Cerebellar nuclear complex (tissue), 1 donor: ENCODE measurements at places on chromosomes 6 and 20.
A peak's percentile ranks its signal among the peaks of the same experiment; 100 is the strongest.

DNA sequence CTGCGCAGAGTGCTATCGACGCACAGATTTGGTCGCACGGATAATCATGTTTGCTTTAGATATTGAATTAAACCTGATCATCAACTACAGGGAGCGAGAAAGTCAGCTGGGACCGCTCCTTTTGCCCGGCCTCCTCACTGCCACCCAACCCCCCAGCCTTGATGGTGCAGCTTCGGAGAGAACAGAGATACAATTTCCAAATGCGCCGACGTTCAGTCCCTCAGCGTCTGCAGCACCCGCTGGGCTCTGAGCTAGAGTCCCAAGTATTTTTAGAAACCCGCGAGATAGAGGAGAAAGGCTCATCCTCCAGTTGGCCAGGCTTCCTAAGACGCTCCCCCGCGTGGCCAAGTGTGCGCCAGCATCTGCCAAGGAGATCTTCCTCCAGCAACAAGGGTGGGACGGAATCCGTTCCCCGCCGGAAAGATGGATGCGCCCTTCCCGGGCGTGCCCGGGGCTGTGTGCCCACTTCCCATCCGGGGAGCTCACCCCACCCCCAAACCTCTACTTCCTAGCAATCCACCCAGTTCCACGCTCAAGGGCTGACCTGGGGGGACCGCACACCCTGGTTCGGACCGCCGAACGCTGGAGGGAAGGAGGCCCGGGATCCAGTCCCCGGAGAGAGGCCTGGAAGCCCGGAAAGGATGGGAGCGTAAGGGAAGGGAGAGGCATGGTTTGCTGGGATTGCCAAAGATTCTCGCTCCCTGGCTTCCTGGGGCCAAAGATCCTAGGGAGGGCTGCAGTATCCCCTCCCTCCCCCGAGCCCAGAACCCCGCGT is 4.1 kb downstream of the NKX2-2 start:
- DNase-seq = no peak

GRCh38 chr6:13472099-13472498 is 15.3 kb downstream of the GFOD1 start:
- no peak for DNase-seq

GRCh38 chr6:44022296-44022661 is 105.0 kb downstream of the MRPL14 start:
- no peak for DNase-seq

- no peak for DNase-seq
Measured at GRCh38 chr6:87481931-87482330, 9.2 kb downstream of the SLC35A1 start.

DNA sequence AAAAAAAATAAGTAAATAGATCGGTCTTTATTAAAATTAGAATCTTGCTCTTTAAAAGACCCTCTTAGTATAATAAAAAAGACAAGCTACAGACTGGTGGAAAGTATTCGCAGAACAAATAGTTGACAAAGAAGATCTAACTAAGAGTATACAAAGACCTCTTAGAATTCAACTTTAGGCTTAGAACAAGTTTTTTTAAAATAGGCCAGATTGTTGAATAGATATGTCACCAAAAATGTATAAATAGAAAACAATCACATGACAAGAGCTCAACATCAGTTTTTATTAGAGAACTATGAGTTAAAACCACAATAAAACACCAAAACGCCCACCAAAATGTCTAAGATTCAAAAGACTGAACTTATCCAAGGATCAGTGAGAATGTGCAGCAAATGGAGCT is 632.7 kb upstream of the PTCHD4 start:
- no peak for DNase-seq

GRCh38 chr6:138428944-138429598 is 25.0 kb downstream of the HEBP2 start:
- peak; percentile 52 for DNase-seq

- DNase-seq = no peak
Measured at GRCh38 chr6:137698636-137699030, 168.4 kb upstream of the TNFAIP3 start.
